NCI-H524 treated with DMSO at 0.1 percent for 48 hours (cell line): ENCODE measurements at places on chromosomes 4 and X.

GRCh38 chrX:49884290-49884862 is 5.1 kb downstream of the USP27X start:
- DNase-seq = peak; percentile 27

DNA sequence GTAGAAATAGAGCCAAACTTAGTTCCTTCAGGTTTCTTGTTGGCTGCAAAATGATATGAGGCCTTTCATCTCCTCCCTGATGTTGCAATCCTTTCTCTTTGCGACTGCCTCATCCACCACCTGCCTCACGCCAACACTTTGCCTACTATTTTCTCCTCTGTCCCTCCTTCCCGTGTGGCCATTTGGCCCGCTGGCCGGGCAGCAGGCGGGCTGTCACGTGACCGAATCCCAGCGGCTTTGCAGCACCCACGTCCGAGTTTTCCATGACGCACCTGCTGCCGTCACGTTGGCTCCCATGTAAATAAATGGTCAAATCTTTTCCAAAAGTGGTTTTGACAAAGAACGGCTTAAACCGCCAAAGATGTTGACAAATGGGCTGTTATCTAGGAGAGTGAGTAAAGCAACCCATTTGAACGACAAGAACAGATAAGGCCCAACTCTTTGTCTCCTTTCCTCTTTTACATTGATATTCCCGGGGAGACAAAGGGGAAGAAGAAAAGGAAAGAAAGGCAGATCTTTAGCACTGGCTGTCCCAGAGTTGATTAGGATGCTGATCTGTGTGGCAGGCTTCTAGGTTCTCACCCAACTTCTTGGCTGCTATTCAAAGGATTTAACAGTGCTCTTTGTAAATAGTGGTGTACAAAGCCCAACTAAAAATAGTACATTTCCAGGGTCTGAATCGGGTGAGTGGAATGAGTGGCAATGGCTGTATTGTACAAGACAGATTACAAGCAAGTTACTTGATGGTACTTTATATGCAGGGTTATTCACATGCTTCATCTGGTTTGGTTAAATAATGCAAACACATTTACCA is 174.2 kb upstream of the JADE1 start:
- no peak for DNase-seq

DNA sequence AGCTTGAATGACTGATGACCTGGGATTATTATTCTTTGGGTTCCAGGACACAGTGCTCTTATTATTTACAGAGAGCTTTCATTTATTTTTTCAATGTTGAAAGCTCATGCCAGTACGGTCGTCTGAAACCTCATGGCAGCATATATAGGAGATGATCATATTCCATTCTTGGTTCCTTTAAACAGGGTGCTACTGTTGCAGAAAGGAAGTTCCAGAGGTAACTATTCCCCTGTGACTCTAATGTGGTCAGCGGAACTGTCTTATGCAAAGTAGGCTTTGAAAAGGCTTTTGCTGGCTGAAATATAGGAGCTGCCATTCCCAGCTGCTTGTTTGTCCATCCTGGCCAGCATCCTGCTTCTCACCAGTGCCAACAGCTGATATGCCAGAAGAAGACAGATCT is 208.3 kb upstream of the LEF1 start:
- no peak for DNase-seq

- DNase-seq = no peak
Observed at GRCh38 chrX:108072746-108073145, 18.6 kb downstream of the PSMD10 start.

GRCh38 chrX:17377795-17378194 is 2.8 kb downstream of the NHS start:
- DNase-seq = no peak

DNA sequence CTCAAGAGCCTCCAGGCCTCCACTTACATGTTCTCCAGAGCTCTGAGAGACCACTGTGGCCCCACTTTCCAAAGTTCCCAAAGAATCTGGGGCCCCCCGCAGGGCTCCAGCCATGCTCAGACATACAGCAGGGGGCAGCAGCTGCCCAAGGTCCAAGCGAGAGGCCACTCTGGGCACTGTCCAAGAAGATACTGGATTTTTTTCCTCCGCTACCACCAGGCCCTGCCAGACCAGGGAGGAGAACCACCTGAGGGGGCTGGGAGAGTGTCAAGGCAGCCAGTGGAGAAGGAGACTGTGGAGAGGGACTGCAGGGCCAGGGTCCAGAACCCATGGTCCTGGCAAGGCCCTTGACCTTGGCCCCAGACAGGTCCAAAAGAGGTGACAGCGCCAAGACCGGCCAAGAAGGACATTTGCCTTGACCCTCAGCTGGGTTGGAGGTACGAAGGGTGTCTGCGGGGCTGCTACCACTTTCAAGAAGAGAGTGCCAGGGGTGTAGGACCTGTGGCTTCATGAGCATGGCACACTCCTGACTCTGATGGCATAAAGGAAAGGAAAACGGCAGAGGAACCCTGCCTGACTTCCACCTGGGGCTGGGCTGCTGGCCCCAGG is 5.3 kb downstream of the EMD start:
- DNase-seq = no peak

- no peak for DNase-seq
Observed at GRCh38 chr4:95637043-95637600, 88.3 kb upstream of the UNC5C start.

DNA sequence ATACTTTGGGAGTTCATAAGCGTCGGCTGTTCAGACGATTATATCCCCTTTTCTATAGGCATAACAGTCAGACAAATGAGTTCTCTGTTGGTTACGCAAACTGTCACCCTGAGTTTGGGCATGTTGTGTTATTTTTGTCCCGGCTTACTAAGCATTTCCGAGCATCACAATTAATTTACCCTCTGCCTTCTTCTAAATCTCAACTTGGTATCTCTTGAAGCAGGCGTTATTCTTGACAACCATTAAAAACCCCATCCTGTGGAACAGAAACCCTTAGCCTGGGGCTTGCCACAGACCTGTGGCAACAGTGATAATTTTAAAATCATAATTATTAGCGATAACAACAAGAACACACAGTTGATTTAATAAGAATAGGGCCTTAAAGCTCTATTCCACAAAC is 558.7 kb downstream of the INPP4B start:
- DNase-seq = no peak

- no peak for DNase-seq
Observed at GRCh38 chr4:7771056-7771455, 168.6 kb downstream of the AFAP1 start.

DNA sequence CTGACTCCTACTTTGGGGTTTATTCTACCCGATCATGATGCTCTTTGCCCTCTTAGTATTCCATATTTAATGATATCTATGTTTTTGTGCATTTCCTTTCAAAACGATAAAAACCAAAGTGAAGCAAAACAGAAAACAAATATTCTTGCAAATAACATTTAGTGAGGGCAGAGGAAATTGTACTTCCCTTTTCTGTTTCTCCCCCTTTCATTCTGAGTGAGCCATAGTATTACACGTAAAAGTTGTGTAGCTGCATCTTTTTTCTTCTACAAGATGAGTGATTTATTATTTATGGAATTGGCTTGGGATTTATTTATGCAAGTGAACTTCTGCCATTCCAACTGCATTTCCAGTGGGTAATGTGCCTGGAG is 109.9 kb downstream of the AFF2 start:
- DNase-seq = no peak

- DNase-seq = no peak
Observed at GRCh38 chr4:147980586-147980985, 248.7 kb downstream of the ARHGAP10 start.

- no peak for DNase-seq
Observed at GRCh38 chr4:87529187-87529586, at the start of gene SPARCL1. Gene SPARCL1, minus strand, starts transcription at chr4:87529376. Its CDS starts 29,802 bp downstream, at chr4:87499574.

DNA sequence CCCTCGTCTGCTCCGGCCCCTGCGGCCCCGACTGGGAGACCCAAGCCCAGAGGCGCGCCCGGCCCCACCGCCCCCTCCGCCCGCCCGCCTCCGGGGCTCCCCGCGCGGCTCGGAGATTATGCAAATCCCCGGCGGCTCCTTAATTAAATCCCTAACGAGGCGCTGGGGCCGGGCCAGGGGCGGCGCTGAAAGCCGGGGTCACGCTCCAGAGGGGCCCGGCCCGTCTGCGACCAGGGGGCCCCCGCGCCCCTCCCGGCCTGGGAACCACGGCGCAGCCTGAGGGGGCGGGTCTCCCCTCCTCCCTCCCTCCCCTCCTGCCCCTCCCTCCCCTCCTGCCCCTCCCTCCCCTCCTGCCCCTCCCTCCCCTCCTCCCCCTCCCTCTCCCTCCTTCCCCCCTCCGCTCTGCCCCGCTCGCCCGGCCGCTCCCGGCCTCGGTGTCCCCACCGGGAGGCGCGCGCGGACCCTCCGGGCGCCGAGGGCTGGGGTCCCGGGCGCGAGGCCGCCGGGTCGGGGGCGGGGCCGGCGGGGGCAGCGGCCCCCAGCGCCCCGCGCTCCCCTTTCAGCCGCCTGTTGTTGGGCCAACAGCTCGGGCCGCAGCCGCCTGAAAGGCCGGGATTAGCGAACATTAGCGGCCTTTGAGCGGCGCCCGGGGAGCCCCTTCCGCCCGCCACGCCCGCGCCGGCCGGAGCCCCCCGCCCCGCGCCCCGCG is 25.9 kb upstream of the FGFR3 start:
- DNase-seq = no peak

DNA sequence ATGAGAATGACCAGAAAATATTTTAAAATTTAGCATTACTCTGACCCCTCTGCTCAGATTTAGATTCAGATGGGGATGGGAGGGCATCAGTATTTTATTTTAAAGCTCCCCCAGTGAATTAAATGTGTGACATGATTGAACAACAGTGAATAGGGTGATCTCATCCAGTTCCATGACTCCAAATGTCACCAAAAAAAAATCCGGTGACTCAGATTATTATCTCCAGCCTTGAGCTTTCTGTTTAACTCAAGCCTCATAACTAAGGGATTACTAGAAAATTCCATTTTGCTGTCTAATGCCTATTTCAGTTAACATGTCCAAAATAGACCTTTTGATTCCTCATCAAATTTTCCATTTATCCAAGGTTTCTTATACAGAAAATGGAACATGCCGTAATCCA is 121.8 kb upstream of the TMEM47 start:
- DNase-seq = no peak

- DNase-seq = no peak
Observed at GRCh38 chr4:87251106-87251505, 30.7 kb upstream of the KLHL8 start.

DNA sequence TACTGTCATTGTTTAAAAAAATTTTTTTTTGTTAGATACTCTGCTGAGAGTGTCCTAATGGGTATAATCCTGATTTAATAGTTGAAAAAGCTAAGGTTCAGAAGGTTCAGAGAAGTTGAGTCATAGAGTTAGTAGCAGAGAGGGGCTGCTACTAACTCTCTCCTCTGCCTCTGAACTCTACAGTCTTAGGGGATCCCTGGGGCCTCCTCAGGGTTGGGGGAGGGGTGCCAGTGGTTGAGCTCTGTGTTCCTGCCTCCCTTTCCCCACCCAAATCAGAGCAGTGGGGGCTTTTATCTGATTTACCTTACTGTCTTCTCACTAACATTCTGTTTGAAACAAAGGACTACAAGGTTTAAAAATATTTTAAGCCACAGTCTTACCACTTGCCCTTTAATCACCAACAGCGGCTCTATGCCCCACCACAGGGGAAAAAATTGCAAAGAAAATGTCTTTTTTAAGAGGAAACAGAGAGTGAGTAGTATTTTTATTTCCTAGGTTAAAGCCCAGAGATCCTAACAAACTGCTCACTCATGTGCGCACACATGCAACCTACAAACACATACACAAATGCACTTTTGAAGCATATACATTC is 102.2 kb upstream of the ATP6AP2 start:
- no peak for DNase-seq

DNA sequence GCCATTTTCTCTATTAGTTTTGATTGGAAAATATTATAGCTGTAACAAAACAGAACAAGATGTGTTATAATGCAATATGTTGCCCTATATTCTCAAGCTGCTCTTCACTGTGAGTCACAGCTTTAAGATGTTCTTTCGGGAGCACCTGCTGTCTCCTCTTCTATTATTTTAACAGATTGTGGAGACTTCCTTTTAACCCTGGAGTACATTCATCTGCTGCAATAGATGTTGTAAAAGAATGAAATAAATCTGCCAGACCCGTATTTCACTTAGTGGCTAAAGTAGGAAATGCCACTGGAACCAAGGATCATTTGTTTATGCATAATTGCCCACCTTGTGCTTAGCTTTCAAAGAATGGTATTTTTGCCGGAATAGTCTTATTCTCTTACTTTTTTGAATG is 11.1 kb downstream of the LSM6 start:
- no peak for DNase-seq

GRCh38 chr4:174107746-174108354 is 175.6 kb downstream of the FBXO8 start:
- no peak for DNase-seq

GRCh38 chr4:121784401-121784800 is 16.7 kb upstream of the EXOSC9 start:
- DNase-seq = no peak

DNA sequence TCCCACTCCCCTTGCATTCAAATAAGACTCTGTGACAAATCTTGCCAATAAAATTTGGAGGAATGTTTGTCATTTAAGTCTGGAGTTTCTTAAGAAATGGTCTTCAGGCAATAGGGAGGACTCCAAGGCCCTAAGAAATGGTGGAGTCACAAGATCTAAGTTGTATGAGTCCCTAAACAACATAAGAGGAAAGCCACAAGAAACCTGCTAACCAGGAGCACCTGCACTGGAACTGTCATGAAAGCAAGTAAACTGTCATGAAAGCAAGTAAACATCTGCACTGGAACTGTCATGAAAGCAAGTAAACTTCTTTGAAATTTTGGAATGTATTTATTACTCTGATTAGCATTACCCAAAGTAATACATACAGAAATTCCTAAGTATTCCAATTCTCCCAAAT is 3.5 kb downstream of the CNOT6L start:
- no peak for DNase-seq

DNA sequence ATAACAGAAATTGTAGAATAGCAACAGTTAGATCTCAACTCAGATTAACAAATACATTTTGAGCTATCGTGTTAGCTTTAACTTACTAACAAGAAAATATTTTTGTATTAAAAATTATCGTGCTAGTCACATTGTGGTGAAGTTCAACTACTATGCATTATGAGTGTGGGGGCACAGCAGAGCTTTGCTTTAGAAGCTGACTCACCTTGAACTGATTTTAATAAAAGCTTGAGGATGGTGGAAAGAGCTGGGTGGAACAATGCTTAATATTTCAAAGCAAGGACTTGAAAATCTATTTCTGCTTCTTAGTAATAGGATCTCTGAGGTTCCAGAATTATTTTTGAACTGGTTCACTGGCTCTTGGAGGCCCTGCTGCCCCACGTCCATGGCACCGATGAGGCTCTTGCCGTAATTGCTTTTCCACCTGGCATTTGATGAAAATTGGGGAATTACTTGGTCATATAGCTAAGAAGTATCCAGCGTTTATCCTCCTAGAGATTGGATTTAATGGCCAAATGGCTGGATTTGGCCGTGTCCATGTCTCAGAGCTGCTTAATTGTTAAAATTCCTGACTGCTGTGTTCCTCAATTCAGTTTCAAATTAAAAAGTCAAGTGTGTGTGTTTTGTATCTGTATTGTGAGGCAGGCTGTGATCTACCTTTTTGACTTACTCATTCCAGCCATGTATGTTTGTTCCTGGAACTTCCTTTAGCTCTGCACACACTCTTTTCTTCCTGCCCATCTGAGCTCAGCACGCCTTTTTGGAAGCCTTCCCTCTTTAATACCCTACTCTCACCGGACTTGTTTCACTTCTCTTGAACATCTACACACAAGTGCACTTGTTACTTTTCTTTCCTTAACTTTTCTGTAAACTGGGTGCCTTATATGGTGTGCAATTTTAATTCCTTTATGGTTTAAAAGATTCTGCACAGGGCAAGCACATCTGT is 66.6 kb upstream of the LIMCH1 start:
- DNase-seq = no peak

GRCh38 chrX:13474164-13474516 is 95.3 kb upstream of the EGFL6 start:
- DNase-seq = no peak
